ENCODE measurements at places on chromosomes 5 and 9.

- DNase-seq: no peak
Measured at GRCh38 chr5:164119806-164120447, 614.5 kb downstream of the MAT2B start.

DNA sequence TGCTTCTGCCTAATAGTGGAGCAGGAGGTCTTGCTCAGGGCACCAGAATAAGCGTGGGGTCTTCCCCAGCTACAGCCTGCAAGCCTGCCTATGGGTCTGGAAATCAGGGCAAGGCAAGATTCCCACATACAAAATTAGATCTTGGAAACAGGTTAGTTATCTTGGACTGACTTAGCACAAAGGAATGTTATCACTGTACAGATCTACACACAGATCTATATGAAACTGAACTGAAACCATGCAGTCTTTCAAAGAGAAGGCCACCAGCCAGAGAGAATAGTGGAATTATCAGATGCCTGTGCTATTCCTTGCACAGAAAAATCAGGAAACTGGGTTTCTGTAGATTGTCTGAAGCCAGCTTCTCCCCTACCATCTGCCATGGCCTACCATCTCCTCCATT is 585.7 kb downstream of the ACTL7B start:
- DNase-seq: no peak

- DNase-seq: no peak
Measured at GRCh38 chr5:62149879-62150278, 156.1 kb upstream of the KIF2A start.

GRCh38 chr5:96942078-96942477 is 6.2 kb downstream of the LNPEP start:
- no peak for DNase-seq

GRCh38 chr5:172533058-172533398 is 78.7 kb upstream of the SH3PXD2B start:
- DNase-seq: no peak

- no peak for DNase-seq
Measured at GRCh38 chr9:13369431-13369830, 89.9 kb upstream of the MPDZ start.

- no peak for DNase-seq
Measured at GRCh38 chr5:148729182-148729581, 74.9 kb upstream of the HTR4 start.

DNA sequence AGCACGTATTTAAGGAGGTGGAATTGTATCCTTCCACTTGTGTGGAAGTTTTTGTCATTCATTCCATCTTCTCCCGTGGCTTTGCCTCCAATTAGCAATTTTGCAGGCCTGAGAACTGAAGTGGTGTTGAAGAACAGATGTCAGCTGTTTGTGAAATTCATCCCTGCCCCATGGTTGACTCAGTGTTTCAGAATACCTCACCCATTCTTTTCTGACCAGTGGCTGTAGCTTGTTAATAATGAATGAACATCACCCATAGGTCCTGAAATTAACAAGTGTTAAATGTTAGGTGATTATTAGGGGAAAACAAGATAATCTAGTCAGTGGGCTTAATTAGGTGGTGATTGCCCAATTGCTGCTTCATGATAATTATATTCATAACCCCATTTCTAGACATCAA is 11.7 kb downstream of the ZNF462 start:
- DNase-seq: no peak

DNA sequence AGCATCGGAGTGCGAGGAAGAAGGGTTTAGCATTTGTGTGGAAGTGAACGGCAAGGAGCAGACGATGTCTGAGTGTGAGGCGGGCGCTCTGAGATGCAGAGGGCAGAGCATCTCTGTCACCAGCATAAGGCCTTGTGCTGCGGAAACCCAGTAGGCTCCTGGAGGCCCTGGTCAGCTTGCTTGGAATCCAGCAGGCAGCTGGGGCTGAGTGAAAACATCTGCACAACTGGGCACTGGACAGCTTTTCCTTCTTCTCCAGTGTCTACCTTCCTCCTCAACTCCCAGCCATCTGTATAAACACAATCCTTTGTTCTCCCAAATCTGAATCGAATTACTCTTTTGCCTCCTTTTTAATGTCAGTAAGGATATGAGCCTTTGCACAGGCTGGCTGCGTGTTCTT is 72.1 kb downstream of the C7 start:
- DNase-seq: no peak

GRCh38 chr9:114719290-114719689 is 37.3 kb upstream of the TEX48 start:
- DNase-seq: no peak

DNA sequence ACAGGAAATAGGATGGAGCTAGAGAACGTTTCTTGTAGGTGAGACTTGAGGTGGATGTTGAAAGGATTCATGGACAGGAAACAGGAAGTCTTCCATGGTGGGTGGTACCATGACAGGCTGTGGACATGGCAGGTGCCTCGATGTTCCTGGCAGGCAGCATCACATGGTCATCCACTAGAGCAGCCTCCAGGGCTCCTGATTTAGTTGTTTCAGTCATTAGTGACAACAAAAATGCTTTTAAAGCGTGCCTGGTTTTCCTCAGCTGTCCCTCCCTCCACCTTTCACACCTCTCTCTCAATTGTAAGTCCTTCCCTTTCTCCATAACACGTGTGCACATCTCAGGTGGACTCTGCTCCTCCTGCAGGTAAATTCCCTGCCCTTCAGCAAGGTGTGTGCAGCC is 25.2 kb upstream of the ASPN start:
- no peak for DNase-seq

DNA sequence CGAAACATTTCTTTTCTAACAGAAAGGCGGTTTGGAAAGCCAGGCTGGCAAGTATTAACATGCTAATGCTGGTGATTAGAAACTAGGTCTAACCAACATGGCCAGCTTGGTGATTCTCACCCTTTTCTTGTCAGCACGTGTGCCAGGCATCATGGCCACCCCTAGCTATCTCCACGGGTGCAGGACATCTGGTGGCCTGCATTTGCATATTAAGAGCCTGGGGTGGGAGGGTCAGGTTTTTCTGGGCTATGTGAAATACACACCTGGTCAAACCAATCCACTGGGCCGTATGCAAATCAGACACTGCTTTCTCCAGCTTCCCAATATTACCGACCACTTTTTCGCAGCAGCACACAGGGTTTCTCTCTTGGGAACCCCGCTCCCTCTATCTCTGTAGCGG is 612.1 kb downstream of the PTPRD start:
- no peak for DNase-seq

DNA sequence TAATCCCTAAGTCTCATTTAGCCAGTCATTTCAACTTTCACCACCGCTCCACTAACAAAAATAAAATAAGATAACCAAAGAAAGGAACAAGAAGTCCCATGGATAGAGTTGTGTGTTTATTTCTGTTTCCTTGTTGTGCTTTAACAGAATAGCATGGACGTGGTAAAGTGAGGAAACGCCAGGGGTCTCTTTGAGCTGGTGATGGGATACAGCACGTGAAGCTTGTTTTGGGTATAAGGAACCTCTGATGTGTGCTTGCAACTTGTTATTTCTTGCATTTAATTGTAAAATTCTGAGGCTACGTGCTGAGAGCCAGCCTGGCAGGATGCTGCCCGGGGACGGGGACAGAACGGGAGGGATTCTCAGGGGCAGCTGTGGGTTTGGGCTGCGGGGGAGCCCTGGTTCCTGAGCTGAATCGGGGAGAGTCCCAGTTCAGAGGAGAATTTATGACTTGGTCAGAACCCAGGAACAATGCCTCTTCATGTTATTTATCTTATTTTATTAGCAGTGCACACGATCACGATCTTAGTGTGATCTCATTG is 63.4 kb downstream of the ANKRD33B start:
- no peak for DNase-seq

DNA sequence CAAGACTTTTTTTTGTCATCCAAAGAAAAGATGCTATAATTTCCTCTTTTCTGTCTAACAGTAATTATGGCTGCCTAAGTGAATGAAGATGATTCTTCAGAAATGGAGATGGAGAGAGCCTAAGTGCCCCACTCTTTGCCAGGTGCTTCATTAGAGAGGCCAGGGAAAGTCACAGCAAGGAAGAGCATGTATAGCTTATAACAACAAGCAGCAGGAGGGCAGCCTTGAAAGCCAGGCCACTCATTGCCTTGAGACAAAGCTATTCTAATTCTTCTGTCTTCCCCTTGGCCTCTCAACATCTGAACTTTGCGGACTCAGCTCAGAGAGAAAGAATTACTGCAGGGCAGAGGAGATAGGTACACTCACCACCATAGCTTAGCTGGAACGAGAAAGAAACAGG is 112.0 kb upstream of the ZNF366 start:
- DNase-seq: no peak

DNA sequence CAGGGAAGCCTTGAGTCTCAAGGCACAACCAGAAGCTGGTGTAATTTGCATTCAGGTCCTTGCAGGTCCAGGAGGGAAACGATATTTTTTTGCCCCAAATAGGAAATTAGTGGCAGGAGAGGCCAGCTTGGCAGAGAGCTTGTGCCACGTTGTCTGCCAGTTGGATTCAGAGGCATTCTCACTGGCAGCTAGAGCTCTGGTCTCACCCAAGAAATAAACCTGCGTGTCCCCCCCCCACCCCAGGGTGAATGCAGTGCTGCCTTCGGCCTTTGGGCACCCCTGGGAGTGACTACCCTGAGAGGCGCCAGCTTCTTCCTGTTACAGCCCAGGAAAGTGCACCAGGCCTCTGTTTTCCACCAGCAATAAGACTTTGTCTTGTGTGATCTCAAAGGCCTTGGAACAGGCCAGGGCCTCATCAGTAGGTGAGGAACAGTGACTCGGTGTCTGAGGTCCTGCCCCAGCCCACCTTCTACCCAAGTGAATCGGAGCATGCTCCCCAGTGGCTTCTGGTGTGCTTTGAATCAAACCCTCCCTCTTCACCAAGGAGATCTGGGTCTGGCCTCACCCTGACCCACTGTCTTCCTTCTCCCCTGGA is 68.4 kb downstream of the HSPA4 start:
- DNase-seq: no peak

DNA sequence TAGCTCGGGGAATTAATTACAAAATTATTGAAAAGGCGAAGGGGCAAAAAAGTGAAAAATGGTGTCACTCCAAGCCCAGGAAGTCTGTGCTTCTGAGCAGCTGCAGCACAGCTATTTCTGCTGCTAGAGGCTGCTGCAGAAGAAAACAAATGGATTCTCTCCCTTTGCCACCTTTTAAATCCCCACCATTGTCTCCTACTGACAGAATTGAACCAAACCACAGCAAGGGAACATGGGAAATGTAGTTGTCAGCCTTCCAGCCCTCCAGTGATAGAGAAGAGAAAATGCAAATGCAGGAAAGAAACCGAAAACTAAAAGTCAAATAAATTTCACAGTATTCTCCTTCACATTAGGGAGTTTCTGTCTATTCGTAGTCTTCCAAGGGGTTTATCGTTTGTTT is 33.4 kb upstream of the CDC42SE2 start:
- no peak for DNase-seq

DNA sequence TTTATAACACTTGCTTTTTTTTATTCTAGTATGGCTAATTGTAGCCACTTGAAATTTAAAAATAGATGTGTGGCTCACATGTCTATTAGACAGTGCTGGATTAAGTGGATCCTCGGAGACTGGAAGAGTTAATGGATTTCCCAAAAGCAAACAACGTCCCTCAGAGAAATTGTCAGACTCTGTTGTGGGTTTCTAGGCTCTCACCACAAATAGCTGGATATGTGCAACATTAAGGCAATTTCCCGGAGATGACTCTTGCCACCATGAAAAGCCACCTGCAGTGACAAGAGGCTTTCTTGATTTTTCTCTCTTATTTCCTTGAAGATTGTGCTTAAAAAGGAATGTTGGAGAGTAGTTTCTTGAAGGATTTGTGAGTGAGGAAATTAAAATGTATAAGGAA is 43.2 kb downstream of the TMEM167A start:
- DNase-seq: no peak

GRCh38 chr5:67377631-67378030 is 181.0 kb upstream of the CD180 start:
- DNase-seq: no peak

DNA sequence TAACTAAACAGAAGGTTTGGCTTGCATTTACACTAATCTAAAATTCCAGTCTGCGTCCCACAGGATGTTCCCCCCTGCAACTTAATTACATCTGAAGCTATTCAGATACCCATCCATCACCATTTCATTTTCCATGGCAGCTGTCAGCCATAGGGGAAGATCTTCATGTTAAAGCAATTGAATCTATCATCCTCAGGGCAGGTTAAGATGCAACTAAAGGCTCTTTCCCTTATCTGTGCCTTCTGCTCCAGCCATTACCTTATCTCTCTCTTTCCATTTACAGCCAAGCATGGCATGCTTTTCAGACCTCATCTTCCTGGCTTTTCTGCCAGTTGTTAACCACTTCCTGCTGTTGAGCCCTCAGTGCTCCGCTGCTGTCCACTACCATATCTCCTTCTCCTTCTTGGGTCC is 15.8 kb upstream of the HACD4 start:
- no peak for DNase-seq

DNA sequence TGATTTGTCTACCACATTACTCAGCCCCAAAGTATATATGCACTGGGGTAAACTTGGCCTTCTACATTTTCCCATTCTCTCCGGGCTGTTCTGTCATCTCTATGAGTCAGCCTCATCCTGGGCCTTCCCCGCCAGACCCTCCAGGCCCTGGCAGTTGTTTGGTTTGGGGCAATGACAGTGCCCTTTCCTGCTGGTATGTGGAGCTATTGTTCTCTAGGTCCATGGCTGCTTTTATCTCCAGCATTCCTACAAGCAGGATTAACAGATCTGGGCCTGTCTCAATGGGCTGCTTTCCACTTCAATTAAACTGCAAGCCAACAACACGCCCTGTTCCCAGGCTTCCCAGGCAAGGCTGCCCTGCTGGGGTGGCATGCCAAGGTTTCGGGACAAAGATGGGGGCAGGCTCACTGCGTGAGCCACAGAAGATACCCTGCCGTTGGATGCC is 136.4 kb downstream of the SLIT3 start:
- no peak for DNase-seq

DNA sequence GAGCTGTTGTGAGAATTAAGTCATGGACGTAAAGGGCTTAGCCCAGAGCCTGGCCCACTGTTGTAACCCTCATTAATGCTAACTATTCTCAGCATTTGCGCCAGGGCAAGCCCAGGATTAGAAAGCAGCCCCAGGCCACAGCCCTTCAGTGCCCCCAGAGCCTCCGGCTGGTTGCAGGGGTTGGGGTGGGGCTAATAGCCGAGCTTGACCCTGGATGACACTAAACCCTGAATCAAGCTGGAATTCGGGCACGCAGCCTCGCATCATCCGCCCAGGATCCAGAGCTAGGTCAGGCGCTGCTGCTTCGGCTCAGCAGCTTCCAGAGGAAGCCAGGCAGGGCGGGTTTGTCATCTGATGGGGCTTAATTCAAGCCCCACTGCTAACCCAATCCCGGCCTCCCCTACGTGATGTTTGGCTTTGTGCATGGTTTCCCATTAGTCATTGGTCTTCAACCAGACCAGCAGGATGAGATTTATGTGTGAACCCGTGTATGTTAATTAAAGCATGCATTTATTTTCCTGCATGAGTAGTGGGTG is 1.2 kb upstream of the MEGF9 start:
- DNase-seq: no peak

GRCh38 chr5:137566780-137567179 is 67.7 kb upstream of the SPOCK1 start:
- no peak for DNase-seq

DNA sequence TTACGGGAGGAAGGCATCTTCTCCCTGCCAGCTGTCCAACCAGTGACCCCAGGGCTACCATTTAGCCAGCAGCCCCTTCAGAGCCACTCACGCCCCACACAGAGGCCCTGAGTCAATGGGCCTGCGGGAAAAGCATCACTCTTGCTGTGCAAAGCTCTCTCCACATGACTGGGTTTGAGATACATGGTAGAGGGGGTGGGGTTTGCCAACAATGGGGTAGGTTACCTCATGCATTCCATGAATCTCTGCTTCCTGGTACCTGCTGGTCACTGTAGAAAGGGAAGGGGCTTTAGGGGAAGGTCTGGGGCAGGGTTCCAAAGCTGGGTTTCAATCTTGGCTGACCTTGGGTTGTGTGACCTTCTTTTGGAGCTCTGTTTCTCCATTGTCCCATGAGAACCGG is 22.9 kb upstream of the TTLL11 start:
- DNase-seq: no peak

All from activated naive CD4-positive, alpha-beta T cell (primary cell).